Activated CD4-positive, alpha-beta T cell treated with anti-CD3 and anti-CD28 coated beads, Interleukin-2, amount 50 U/mL, for 48 hours (primary cell): ENCODE measurements at places on chromosomes 13 and 19.

GRCh38 chr13:64438084-64438483 is 2792.1 kb downstream of the PCDH9 start:
- DNase-seq, result no peak

GRCh38 chr19:4715529-4716221 is 8.0 kb downstream of the DPP9 start:
- no peak for DNase-seq

DNA sequence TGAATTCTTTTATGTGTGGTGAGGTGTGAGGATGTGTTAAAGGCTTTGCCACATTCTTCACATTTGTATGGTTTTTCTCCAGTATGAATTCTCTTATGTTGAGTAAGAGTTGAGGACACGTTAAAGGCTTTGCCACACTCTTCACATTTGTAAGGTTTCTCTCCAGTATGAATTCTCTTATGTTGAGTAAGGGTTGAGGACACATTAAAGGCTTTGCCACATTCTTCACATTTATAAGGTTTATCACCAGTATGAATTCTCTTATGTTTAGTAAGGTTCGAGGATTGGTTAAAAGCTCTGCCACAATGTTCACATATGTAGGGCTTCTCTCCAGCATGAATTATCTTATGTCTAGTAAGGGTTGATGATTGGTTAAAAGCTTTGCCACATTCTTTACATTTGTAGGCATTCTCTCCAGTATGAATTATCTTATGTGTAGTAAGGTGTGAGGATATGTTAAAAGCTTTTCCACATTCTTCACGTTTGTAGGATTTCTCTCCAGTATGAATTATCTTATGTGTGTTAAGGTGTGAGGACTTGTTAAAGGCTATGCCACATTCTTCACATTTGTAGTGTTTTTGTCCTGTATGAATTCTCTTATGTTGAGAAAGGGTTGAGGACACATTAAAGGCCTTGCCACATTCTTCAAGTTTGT is 27.1 kb downstream of the ZNF724 start:
- no peak for DNase-seq

- DNase-seq, result no peak
Measured at GRCh38 chr13:60012488-60012887, 151.2 kb downstream of the DIAPH3 start.

- no peak for DNase-seq
Measured at GRCh38 chr13:89660752-89661151, 1686.7 kb upstream of the MIR17HG start.

- DNase-seq, result no peak
Measured at GRCh38 chr13:79692846-79693245, 211.9 kb downstream of the NDFIP2 start.

- no peak for DNase-seq
Measured at GRCh38 chr19:27647423-27647822, 1565.5 kb downstream of the UQCRFS1 start.
